ENCODE measurements at places on chromosomes 11 and 22.

GRCh38 chr11:73453562-73453961 is 77.4 kb downstream of the RELT start:
- no peak for DNase-seq

GRCh38 chr11:657691-658126 is 20.6 kb downstream of the DRD4 start:
- no peak for DNase-seq

- no peak for DNase-seq
Observed at GRCh38 chr22:38700270-38700788, 414 bp downstream of the JOSD1 start.

- no peak for DNase-seq
Observed at GRCh38 chr11:69173925-69174581, 18.3 kb downstream of the SMIM38 start.

DNA sequence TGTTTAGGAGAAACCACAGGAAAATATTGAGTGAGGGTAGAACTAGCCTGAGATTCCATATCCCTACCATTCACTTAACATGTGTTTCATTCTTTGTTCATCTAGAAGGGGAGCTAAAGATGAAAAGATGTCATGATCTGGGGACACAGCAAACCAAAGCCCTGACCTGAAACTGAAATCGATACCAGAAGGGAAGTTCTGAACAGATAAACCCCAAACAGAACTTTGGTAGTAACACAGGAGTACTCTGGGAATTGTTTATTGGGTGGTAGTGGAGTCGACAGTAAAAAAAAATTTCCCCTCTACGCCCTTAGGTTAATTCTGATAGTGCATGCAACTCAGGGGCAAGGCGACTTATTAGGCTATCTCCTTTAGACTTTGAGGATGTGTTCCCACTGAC is 27.2 kb downstream of the OR2AT4 start:
- DNase-seq = no peak

DNA sequence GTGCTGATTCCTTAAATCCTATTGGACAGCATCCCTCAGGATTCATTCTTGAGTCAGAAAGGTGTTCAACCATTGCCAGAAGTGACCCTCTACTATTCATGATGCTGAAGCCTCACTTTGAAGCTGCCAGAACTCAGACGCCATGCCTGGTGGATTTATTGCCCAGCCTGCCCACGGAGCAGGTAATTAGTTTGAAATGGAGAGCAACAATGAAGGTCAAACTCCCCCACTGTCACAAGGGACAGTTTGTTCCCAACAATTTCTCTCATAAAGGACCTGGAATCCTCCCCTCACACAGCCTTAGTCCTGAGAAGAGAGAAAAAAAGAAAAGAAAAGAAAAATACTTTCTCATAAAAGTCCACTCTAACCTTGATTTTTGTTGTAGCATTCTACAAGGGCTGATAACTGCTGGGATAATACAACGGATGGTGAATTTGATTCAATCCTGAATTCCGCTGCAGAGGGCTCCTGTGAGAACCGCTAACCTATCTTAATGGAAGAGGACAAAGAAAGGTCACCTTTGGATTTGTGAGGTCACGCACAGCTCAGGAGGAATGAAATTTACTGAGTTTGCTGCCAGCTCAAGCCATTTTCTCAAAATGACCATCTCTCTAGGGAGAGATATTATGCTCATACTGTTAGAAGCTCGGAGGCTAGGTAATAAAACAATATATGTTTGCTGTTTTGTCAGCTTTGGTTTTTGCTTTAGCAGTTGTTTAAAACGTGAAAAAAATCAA is 161.6 kb upstream of the SYN3 start:
- DNase-seq = no peak

DNA sequence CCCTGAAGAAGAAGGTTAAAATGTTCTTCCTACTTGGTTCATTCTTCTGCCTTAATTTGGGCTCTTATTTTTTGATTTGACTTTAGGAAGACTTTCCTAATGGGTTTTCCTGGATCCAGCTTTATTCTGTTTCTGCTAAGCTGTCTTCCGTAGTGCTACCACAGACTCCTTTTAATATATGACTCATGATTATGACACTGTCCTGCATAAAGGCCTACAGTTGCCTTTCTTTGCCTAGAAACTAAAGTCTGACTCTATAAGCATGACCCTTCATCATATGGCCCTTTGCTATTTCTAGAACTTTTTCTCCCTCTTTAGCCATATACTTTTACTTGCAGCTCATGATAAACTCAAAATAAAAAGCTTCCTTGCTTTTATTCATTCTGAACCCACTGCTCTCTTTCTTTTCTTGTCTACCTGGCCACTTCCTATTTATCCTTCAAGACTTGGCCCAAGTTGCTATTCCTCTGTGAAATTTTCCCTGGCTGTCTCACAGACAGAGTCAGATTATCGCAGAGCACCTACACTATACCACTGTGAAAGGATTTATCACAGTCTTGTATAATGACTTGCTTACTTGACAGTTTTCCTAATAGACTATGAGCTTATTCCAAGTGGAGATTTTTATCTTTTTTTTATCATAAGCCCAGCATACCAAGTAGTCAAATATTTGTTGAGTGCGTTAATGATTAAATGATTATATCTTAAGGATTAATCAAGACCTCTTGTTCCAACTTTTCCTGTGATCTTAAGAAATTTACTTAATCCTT is 24.7 kb downstream of the TBCEL start:
- DNase-seq = no peak

- no peak for DNase-seq
Observed at GRCh38 chr22:40635043-40635939, 1.2 kb downstream of the MRTFA start.

DNA sequence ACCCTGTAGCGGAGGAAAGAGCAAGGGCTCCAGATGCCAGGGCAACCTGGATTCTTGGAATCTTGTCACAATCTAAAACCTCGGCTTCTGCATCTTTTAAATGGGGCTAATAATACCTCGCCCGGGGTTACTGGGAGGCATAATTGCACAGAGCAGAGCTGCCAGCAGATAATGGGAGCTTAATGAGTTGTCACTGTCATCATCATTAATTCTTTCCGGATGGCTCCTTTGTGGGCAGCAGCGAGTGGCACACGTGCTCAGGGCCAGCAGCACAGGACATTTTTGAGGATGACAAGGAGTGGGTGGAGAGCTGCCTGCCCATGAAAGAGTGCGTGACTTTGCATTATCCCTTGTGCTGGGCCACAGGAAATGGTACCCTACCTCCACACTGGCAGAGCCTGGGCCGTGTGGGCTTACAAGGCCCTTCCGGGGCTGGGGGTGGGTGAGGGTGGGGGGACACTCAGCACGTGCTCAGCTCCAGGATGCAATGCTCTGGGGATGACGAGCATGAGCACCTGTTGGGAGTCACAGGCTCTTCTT is 5.7 kb downstream of the PDGFB start:
- DNase-seq = no peak

DNA sequence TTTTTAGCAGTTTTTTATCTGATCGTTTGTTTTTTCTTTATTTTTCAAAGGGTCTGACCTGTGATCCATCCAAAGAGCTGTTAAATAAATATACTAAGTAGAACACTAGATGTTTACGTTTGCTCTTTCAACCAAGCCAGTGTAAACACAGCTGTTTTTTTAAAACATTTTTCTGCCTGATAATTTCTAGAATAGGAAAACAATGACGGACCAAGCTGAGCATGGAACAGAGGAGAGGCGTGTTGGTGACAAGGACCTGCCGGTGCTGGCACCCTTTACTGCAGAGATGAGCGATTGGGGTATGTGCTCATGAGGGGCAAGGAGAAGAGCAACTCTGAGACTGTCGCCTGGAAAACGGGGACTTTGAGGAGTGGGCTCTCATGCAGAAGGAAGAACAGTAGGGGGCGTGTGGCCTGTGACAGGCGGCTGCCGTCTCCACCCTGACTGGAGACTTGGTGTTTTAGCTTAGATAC is 28.6 kb upstream of the PANX2 start:
- no peak for DNase-seq

DNA sequence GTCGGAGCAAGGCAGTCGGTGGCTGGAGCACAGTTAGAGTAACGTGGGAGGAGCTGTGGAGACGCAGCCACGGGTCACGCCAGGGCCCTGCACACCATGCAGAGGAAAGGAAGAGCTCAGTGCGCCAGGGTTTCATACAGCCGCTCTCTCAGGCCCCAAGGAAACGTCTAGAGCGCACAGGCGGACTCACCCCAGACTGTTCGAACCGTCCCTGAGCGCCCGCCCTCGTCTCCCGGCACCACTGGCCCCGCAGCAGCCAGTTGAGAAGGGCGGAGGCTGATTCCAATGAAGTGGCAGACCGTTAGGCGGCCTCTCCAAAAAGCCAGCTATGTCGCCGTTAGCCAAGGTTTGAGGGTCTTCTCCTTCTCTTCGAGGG is 483 bp upstream of the HYLS1 start:
- no peak for DNase-seq

All from T follicular helper cell (primary cell).